Vagina (tissue), 2 donors: ENCODE measurements at places on chromosomes 2 and 18. TPM values are rescaled to one million over a fixed set of nuclear protein-coding genes. Genes with fewer than 3 reads are reported as not detected.

The CYP1B1 gene
- 88.9 TPM for total RNA-seq

The SLC9A4 gene
- not detected for total RNA-seq

The SERPINB13 gene
- total RNA-seq, result 131 TPM

The BMP10 gene
- not detected for total RNA-seq

The ABCB11 gene
- total RNA-seq, result not detected

The KCNG2 gene
- total RNA-seq, result not detected

The REG3G gene
- not detected for total RNA-seq

GRCh38 chr18:36179562-36180355 is 7.5 kb upstream of the MOCOS start:
- DNase-seq, result no peak

DNA sequence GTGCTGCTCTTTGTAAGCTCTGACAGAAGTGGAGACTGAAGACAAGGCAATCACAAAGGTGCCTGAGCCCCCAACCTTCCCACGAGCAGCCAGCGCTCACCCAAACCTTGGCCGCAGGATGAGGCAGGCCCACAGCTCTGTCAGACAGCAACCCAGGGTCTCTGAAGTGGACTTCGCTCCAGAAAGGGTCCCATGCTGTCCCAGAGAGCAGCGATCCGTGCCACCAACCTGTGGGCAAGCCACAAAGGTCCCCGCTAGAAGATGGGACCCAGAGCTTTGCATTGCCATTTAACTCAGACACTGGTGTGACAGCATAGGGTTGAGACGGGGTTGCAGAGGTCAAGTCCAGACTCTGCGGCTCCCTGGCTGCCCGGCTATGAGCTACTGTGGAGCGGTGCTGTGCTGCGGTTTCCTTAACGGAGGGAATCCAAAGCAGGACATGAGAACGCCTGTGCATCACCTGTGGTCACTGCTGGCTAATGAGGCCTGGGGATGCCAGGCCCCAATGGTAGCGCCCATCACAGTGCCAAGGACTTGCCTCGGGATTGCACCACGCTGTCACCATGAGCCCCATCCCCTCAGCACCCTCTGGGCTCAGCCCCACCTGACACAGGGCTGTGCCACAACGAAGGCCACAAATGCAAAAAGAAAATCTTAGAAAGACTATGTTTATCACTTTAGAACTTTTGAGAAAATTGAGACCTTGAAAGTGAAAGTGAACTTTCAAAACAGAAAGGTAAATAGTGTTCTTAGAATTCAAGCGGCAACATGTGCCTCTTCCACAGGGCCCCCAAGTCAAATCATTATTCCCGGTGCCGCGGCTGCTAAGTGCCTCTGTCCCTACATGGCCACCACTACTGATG is 103.4 kb downstream of the HDAC4 start:
- DNase-seq, result no peak

- no peak for DNase-seq
These were observed 34.1 kb downstream of the FBXO48 start for GRCh38 chr2:68432696-68433658.

- no peak for DNase-seq
These were observed 11.0 kb downstream of the UBE2E3 start for GRCh38 chr2:180991361-180991760.

- no peak for DNase-seq
These were observed 136.2 kb downstream of the SLC8A1 start for GRCh38 chr2:40315683-40316082.

- DNase-seq, result no peak
These were observed 1620.0 kb downstream of the SUCLG1 start for GRCh38 chr2:82839036-82839435.

DNA sequence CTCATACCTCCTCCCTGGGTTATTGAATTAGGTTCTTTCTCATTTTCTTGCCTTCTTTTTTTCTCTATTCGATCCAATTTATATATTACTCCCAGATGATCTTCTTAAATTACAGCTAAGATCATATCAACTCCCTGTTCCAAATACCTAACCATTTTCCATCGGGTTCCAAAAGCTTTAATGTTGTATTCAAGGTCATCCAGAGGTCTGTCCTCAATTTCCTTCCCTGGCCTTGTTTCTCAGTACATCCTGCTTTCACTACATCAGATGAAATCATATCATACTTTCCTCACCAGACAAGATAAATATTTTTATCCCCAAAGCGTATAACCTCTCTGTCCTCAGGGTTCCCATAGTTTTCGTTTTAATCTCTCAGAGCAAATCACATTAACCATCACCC is 36.3 kb upstream of the GREB1L start:
- DNase-seq, result no peak

DNA sequence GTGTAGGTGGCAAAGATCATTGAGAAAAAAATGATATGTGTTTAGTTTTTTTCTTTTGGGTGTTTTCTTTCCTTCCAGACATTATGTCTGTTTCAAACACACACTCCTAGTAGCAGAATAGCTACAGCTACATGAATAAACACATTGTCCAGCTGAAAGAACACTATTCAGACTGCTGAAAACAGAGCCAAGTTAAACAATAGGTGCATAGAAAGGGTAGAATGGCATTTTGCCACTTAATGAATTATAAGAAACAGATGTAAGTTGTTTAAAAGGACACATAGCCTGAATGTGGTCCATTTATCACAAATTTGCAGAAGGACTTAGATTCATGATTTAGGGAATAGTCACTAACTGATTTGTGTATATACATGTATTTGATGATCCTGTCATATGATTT is 20.1 kb downstream of the CTLA4 start:
- DNase-seq, result no peak

DNA sequence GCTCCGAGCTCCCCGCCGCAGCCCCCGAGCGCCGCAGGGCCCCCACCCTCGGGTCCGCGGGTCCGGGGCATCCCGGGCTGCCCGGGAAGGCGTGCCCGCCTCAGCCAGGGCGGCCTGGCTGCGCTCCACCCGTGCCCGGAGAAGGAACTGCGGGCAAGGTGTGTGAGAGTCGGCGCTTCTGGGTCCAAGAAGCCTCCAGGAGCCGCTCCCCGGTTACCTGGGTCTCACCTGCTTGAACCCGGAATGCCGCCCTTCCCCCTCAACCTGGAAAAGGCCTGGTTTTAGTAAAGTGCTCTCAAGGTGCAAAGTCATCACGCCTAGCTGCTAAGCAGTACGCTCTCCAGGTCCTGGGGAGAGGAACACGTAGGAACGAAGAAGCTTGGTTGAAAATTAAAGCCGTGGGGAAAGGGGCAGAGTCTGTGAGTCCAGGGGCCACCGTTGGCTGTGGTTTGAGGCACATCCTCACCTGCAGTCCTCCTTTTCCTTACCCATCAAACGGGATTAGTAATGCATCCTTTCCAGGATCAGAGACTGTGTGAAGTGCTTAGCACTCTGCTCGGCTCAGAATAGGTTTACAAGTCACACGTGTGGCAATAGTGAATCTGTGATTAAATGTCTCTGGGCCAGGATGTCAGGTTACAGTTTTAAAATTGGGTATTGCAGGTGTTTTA is 1.2 kb downstream of the ASAP2 start:
- peak; percentile 84 for DNase-seq

GRCh38 chr18:56627991-56628390 is 10.4 kb downstream of the TXNL1 start:
- no peak for DNase-seq

GRCh38 chr2:63723709-63724108 is 118.0 kb upstream of the UGP2 start:
- DNase-seq, result no peak

DNA sequence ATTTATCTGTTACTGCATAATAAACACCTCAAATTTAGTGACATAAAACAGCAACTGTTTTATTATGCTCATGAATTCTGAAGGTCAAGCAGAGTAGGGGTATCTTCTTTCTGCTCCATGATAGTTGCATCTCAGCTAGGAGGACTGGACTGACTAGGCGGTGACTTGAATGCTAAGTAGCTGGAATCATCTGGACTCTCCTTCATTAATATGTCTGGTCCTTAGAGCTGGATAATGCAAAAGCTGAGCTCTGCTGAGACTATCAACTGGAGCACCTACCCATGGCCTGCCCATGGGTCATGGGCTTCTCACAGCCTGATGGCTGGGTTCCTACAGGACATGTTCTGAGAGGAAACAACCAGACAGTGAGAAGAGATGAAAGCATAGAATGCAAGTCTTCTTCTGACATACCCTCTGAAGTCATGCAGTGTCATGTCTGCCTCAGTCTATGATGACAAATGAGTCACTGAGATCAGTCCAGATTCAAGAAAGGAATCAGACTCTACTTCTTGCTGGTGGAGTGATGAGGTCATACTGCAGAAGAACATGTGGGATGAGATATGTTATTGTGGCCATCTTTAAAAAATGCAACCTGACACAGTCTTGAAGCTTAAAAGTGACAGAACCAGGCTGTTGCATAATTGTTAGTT is 174.2 kb upstream of the OSR1 start:
- DNase-seq, result no peak

GRCh38 chr2:117701365-117701764 is 113.1 kb upstream of the DDX18 start:
- DNase-seq, result no peak

GRCh38 chr2:143600116-143600515 is 470.9 kb downstream of the ARHGAP15 start:
- no peak for DNase-seq

- DNase-seq, result no peak
These were observed 564.3 kb upstream of the FSIP2 start for GRCh38 chr2:185174353-185174752.

DNA sequence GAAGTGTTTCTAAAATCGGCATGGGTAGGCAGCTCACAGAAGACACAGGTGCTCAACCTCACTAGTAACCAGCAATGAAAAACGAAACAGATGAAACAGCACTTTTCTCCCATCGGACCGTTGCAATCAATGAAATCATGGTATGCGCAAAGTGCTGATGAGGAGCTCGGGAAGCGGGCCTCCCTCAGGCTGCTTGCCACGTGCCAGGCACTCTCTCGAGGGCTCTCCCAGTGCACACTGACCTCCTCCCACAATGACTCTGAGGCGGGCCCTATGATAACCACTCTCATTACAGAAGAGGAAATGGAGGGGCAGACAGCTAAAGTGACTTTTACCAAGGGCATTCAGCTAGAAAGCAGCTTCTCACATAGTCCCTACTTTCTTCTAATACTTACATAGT is 3.8 kb upstream of the ANKRD23 start:
- no peak for DNase-seq

DNA sequence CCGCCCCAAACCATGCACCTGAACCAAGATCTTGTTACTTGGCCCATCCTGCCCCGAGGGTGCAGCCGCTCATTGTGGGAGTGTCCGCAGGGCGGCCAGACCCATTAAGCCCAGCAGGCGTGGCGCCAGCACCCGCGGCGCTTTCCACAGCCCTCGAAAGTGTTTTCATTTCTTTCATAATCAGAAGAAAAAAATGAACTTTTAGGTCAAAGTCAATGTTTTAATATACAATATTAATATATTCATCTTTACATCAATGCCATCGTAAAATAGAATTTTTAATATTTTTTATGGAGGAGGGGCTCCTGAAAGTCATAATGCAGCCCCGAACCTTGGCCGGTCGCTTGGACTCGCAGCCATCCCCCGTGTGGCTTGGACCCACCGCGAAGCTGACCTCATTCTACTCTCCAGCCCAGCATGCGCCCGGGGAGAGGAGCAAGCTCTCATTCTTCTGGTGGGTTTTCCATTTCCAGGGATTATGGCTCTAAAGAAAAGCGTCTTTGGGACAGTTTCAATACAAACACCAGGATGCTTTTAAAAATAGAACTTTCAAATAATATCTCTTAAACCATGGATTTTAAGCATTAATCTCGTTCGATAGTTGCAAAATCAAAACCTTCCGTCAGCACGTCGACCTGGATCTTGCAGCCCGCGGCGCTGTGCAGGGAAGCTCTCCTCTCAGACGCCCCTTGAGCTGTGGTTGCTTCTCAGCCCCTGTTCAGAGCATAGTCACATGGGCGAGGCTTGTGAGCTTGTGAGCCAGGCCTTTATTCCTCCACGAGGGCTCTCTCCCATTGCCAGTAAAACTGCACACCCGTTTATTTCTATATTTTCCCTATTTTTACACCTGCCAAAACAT is 17.2 kb upstream of the ASB1 start:
- no peak for DNase-seq

DNA sequence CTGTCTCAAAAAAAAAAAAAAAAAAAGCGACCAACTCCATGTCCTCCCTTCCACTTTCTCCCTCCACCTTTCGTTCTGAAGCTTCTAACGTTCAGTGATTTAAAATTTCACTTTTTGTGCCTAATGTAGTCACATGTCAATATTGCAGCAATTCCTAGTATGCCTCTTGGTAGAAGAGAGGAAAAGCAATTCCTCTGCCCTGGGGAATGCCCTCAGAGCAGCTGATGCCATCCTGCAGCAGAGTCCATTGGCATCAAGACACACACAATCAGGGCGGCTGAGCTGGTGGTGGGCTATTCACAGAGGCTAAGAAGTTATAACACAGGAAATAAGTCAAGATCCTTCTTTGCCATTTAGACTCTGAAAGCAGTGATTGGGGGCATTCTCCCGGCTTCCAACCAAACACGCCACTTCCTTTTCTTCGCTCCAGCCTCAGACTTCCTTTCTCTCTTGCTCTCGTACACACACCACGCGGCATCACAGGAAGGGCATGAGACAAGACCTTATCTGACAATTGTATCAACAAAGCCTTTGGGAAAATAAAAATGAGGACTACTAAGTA is 71.9 kb downstream of the MOGAT1 start:
- no peak for DNase-seq

DNA sequence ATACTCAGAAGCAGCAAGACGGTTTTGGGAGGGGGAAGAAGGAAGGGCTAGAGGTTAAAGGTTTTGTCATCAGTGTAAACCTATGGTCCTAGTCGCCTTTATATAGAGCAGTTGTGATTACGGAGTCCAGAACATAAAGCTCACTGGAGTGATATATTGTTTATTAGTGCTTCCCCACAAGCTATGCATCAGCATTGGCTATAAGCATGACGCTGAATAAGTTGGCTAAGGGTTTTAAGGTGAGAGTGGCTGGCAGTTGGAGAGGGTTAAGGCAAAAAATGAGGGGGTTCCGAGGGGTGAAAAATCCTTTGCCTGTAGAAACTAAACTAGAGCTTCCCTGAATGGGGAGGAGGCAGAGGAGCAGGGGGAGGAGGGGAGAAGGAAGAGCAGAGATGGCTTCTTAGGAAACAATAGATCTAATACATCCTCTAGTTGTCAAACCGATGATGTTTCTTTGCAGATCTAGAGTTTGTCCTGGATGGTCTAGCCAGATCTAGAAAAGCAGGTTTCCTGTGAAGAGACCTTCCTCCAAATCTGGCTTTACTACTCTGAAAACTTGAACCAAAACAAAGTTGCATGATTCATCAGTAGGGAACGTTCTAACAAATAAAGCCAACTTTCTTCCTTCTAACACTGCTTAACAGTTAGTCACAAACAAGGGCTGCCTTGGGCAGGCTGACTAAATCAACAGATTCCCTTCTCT is 2.5 kb downstream of the KLF7 start:
- DNase-seq, result no peak

- DNase-seq, result no peak
These were observed 24.3 kb downstream of the METTL8 start for GRCh38 chr2:171409436-171409971.

- DNase-seq, result no peak
These were observed 156.1 kb downstream of the AGPS start for GRCh38 chr2:177548636-177549035.

- DNase-seq, result no peak
These were observed 102.2 kb upstream of the KCTD1 start for GRCh38 chr18:26650310-26651268.
